Activated T-cell treated with anti-CD3 and anti-CD28 coated beads, Interleukin-2, amount 50 U/mL, for 4 hours (primary cell): ENCODE measurements at places on chromosomes 5 and 9. TPM values are rescaled to one million over a fixed set of nuclear protein-coding genes. Genes with fewer than 3 reads are reported as not detected.
A peak's percentile ranks its signal among the peaks of the same experiment; 100 is the strongest.

DNA sequence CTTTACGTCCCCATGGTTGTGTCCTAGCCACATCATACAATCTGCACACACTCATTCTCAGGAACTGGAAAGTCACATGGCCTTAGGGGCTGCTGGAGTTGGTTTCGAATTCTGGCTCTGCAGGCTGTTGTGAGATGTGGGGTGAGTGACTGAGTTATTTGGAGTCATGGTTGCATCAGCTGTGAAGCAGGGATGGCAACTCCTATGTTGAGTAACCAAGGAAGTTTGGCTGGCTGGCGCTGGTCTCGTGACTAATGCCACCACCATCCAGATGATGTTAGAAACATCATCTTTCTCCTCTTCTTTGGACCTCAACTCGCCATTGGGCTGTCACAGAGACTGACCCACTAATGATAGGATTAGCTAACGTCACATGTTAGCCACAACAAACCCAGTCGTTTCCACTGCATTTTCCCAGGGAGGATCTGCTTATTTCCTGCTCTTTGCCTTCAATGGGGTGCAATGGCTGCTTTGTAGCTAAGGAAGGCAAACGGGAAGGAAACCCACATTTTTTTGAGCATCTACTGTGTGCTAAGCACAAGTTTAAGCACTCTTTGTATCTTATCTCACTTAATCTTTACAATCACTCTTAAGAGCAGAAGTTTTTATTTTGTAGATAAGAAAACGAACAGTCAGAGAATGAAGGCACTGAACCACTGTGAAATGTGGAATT lies 78.1 kb upstream of the UBTD2 start:
- no peak for DNase-seq

TEX48 gene
- 0.42 TPM for total RNA-seq

- DNase-seq, result no peak
Observed at GRCh38 chr5:141825791-141826560, 52.2 kb downstream of the PCDH1 start.

DNA sequence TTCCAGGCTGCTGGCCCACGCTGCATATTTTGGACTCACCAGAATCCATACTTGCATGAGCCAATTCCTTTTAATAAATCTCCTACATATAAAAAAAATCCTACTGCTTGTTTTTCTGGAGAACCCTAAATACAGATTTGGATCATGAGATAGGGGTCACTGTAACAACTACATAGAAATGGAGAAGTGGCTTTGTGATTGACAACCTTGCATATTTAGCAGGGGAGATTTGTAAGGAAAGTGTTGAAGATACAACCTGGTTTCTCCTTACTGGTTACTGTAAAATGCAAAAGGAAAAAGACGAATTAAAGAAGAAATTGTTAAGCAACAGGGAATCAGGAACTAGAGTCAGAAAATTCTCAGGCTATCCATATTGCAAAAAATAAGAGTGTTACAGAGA lies 74.8 kb downstream of the HABP4 start:
- no peak for DNase-seq

DNA sequence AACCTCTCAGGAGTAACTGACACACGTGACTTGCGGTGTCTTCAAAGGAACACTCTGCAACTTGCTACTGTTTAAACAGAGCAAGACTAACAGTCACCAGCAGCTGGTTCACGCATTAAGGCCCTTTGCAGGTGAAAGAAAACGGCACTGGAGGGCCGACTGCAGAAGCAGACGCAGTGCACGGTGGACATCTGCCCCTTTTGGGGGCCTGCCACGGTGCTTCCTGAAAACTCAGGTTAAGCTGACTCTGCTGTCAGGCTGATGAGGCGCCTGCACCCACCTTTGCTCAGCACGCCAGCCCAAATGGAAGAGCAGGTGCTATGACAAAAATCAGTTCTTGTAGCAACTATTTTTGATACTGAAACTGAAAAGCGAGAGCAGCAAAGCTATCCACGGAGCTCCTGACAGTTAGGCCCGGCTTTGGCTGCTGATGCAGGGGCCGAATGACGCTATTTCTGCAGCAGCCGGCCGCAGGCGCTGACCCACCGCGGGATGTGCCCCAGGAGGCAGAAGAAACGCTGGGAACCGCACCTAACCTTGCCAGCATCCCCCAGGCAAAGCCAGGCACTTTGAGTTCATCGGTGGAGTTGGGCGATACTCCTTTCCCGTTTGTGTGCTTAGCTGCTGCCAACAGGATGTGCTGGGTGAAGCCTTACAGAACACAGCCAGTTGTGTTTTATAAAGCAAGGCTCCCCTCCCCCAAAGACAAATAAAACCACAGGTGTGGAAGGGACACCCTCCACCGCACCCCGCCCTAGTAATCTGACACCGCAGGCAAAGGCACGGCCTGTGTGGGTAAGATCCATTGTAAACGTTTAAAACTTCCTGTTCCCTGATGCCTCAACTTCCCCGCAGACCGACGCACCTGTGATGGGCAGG lies 21.1 kb upstream of the TERT start:
- DNase-seq, result peak; percentile 38

DPM2 gene
- 89.6 TPM for total RNA-seq
